ENCODE measurements at places on chromosomes 4 and X. TPM values are rescaled to one million over a fixed set of nuclear protein-coding genes. Genes with fewer than 3 reads are reported as not detected.

ATP1B4 gene
- not detected for total RNA-seq

VCX3B gene
- not detected for total RNA-seq

DOK7 gene
- not detected for total RNA-seq

INTU gene
- total RNA-seq, result 8.1 TPM

PABPC1L2B gene
- not detected for total RNA-seq

SYTL5 gene
- 0.66 TPM for total RNA-seq

SLIT2 gene
- 97.5 TPM for total RNA-seq

UGT2A3 gene
- not detected for total RNA-seq

FHDC1 gene
- 0.25 TPM for total RNA-seq

TMEM271 gene
- total RNA-seq, result not detected

ADGRG4 gene
- not detected for total RNA-seq

KLB gene
- not detected for total RNA-seq

BST1 gene
- 3.1 TPM for total RNA-seq

BEX5 gene
- 0.33 TPM for total RNA-seq

PGRMC2 gene
- total RNA-seq, result 15.1 TPM

SEC24D gene
- 112 TPM for total RNA-seq

ARMCX2 gene
- total RNA-seq, result 73.7 TPM

SLC16A2 gene
- 14.4 TPM for total RNA-seq

CYTL1 gene
- 0.12 TPM for total RNA-seq

RNF128 gene
- 1.5 TPM for total RNA-seq

FAM9B gene
- not detected for total RNA-seq
